Skeletal muscle cell (primary cell): ENCODE measurements at places on chromosomes 3 and 15.

GRCh38 chr3:90032980-90033641 lies 925.7 kb downstream of the EPHA3 start:
- no peak for DNase-seq

DNA sequence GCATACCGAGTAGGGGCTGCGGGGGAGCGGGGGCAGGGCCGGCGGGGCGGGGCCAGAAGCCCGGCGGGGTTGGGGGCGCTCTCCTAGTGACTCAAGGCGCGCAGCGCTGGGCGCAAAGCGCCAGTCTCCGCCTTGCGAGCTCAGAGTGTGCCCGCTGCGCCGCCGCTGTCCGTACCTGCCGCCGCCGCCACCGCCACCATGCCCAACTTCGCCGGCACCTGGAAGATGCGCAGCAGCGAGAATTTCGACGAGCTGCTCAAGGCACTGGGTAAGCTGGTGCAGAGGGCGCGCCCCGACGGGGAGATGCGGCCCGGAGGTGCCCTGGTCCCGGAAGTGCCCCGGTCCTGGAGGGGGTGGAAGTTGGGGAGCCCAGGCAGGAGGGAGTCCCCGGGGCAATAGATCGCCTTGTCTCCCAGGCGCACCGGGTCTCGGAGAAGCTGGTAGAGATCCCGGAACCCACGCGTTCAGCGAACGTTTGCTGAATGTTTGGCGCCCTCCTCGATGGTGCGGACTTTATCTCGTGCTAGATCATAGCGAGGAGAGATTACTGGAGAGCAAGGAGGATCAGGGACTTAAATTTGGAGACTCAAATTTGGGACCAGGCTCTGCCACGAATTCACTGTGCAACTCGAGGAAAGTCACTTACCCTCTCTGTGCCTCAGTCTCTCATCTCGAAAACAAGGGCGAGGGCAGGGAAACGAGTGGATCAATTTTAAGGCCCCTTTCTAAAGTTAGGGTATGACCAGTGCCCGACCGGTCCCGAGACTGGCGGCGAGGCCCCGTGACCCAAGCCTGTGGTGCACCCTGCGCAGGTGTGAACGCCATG lies at the start of gene CRABP1:
Gene CRABP1 (plus strand): TSS at position 123 of the 826 bp plus-strand sequence. CDS start 76 bp downstream, at position 199.
- no peak for DNase-seq

DNA sequence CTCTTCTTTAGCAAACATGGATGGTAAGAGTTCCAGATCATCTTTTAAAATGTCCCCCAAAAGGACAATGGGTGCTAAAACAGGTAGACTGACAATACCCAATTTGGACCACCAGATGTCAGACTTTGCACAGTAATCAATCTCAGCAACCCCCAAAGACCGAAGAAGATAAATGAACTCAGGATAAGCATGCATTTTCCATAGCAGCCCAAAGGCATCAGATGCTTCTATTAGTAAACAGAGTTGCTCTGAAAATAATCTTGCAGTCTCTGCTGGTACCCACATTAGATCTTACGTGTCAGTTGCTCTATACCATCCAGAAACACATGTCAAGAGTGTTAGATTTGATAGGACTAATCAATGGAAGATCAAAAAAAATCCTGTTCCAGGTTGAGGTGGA lies 20.6 kb downstream of the MYH15 start:
- no peak for DNase-seq

DNA sequence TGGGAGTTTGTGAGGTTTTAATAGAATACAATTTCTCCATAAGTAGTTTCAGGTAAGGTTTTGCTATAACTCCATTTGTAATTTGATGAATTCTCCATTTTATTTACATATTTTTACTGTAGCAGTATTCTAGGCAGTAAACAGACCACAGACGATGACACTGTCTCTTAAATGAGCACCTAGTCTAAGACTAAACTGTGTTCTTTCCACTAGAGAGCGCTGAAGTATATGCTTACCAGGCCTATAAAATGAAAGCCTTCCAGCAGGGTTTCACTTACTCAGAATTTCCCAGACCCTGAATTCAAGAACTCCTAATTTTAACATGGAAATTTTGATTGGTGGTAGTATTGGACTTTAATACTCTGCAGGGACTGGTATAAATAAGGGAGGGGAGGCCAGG lies 41.6 kb downstream of the POLG start:
- DNase-seq, result no peak

GRCh38 chr3:72696815-72697214 lies 151.4 kb downstream of the SHQ1 start:
- DNase-seq, result no peak

DNA sequence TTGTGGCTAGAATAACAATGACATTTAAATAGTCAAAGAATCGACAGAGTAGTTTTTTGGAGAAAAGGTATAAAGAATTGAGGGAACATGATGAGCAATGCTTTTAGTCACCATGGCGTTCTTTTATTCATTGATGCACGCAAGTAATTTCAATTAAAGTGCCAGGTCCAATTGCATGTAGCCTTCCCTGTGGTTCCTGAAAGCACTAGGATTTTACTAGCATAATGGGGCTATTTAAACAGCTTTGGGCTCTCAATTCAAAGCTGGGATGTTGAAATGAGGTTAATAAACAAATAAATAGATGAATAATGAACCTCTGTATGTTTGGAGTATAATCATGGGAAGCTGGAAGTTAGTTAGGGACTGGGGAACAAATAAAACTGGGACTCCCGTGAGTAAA lies 121.2 kb upstream of the GAP43 start:
- no peak for DNase-seq
